ENCODE measurements at places on chromosomes 16 and 17. TPM values are rescaled to one million over a fixed set of nuclear protein-coding genes. Genes with fewer than 3 reads are reported as not detected.

KRTAP4-3 gene
- total RNA-seq, result not detected

KLHL10 gene
- 0.20 TPM for total RNA-seq

TEKT1 gene
- not detected for total RNA-seq

SMIM36 gene
- not detected for total RNA-seq

OR4D1 gene
- total RNA-seq, result not detected

PLA2G15 gene
- 48.4 TPM for total RNA-seq

CDH5 gene
- total RNA-seq, result 3.6 TPM

CRYBA1 gene
- total RNA-seq, result not detected

ALKBH5 gene
- 177 TPM for total RNA-seq

PRSS33 gene
- total RNA-seq, result not detected

ZDHHC1 gene
- total RNA-seq, result 8.1 TPM

HCRT gene
- total RNA-seq, result not detected

PRR29 gene
- 0.20 TPM for total RNA-seq

ADAM11 gene
- total RNA-seq, result 0.79 TPM

MYOCD gene
- total RNA-seq, result 1.4 TPM

USP43 gene
- total RNA-seq, result not detected

RGS11 gene
- 4.0 TPM for total RNA-seq

CDH3 gene
- total RNA-seq, result 1.1 TPM

FBXL16 gene
- total RNA-seq, result 0.13 TPM

PRCD gene
- 4.5 TPM for total RNA-seq

SMIM22 gene
- total RNA-seq, result not detected

TPSB2 gene
- not detected for total RNA-seq

DHRS7C gene
- total RNA-seq, result not detected

ADPRM gene
- total RNA-seq, result 9.7 TPM

TNFRSF17 gene
- total RNA-seq, result 0.10 TPM

NUP88 gene
- total RNA-seq, result 52.4 TPM

Data from smooth muscle cell of the pulmonary artery (primary cell).